ENCODE measurements at places on chromosomes 6 and 20. TPM values are rescaled to one million over a fixed set of nuclear protein-coding genes. Genes with fewer than 3 reads are reported as not detected.

The CDH26 gene
- 2.8 TPM for total RNA-seq

DNA sequence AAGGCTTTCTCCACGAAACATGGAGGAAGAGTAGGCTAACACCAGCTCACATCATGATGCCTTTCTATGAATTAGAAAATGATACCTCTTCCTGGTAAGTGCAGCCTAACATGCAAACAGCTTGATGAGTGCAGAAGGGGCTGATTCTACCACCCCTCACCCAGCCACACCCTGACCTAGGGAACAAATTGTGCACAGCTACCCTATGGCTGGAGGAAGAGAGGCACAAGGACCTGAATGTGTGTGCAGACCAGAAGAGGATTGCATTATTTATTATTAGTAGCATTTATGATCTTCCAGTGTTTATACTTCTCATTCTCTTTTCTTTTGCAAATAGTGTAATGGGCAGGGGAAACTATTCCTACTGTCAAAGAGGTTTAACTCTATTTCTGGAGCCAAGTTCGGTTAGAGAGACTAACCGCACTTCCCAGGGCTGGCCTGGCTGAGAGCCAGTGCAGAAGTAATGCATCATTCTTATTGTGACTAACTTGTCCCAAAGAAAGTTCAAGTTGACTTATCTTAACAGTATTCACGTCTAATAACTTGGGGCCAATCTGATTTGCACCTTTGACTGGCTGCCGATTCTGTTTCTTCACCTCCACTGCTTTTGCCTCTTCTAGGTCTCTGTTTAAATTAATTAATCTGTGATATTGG lies 237.5 kb downstream of the CD83 start:
- no peak for DNase-seq

- no peak for DNase-seq
Measured at GRCh38 chr6:139430899-139431601, 56.6 kb upstream of the CITED2 start.

- DNase-seq, result no peak
Measured at GRCh38 chr20:43893930-43894329, 20.7 kb upstream of the TOX2 start.

The ARMH2 gene
- not detected for total RNA-seq

The DUSP22 gene
- 31.0 TPM for total RNA-seq

The LY6G6D gene
- not detected for total RNA-seq

The MYCT1 gene
- total RNA-seq, result 1.6 TPM

DNA sequence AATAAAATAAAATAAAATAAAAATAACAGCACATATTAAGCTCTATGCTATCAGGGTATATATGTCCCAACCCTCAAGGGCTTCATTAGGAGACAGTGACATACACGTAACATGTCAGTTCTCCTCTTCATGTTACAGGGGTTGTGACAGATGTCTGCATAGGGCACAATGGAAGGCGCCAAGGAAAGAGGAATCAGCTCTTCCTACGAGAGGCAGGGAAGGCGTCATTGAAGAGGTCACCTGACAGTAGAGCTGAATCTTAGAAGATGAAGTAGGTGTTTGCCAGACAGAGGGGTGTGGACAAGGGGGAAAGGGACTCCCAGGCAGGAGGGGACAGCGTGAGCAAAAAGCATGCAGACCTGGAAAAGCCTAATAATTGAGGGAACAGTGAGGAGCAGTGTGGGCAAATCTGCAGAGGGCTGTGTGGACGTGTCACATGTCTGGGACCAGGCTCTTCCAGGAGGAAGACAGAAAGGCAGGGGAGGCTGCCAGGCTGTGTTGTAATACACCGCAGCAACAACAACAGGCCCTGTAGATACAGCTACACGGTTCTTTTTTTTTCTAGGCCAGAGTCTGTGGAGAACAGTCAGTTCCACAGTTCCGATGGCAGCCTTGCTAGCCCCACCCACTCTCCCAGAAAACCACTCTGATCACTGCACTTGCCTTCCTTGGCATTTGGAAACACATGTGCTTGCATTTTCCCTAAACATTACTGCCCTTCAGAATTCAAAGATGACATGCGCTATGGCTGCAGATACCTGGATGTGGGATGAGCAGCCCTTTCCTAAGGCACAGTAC lies 2.5 kb upstream of the FKBP5 start:
- DNase-seq, result no peak

DNA sequence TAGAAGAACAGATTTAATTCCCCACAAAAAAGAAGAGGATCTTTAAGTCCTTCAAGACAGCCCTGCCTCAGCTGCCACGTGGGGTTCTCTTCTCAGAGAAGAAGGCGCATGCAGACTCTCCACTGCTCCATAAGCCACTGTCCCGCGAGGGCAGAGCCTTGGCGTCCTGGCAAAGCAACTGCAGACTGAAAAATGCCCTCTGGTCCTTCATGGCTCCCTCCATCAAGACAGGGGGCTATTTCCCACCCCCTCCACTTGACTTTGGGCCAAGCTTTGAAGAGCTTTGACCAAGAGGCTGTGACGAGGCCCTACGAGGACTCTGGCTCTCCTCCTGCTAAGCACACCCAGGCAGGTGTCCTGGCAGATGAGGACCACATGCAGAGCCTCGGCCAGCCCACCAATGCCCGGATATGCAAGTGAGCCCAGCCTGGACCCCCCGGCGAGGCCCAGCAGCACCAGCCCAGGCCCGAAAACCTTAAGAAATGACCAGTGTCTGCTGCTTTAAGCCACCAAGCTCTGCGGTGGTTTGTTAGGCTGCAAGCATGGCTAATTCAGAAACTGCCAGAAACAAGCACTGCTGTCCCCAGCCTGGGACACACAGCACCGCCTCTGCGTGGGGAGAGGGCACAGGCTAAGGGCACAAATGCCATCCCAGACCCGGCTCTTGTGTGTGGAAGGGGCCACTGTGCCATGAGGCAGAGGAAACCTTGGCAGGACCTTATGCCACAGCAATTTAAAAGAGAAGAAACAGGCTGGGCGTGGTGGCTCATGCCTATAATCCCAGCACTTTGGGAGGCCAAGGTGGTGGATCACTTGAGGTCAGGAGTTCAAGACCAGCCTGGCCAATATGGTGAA lies 16.1 kb downstream of the GMEB2 start:
- DNase-seq, result no peak

DNA sequence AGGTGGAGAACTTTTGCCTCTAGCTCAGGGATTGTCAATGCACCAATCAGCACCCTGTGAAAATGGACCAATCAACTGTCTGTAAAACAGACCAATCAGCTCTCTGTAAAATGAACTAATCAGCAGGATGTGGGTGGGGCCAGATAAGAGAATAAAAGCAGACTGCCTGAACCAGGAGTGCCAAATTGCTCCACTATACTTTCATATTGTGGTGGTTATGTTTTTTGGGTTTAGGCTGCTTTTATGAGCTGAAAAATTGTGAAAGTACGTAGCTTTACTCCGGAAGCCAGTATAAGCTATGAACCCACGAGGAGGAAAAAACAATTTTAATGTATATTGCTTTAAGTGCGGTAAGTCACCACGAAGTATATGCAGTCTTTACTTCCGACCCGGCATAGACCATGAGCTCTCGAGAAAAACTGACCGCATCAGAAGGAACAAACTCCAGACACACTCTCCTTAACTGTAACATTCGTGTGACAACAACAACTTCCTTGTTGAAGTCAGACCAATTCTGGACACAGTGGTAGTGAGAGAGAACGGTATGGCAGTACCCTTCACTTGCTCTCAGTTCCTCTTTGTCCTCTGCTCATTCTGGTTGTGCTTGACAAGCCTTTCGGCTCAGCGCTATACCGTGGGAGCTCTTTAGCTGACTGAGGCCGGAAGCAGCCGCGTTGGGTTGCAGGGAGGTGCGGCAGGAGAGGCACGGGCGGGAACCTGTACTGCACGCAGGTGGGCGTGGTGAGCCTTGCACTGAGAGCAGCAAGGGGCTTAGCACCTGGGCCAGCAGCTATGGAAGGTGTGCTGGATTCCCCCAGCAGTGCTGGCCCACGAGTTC lies 81.9 kb upstream of the E2F3 start:
- DNase-seq, result no peak

The NFATC2 gene
- 0.39 TPM for total RNA-seq

The PSMF1 gene
- 84.2 TPM for total RNA-seq

- peak; percentile 94 for DNase-seq
Measured at GRCh38 chr6:79234150-79235022, at the start of gene HMGN3. TSS of gene HMGN3 (minus strand) at chr6:79234682.

The CASP8AP2 gene
- total RNA-seq, result 22.8 TPM

- DNase-seq, result no peak
Measured at GRCh38 chr6:11681770-11682169, 96.8 kb downstream of the ADTRP start.

GRCh38 chr6:82750556-82750955 lies 315.1 kb downstream of the UBE3D start:
- DNase-seq, result no peak

GRCh38 chr6:105745464-105746129 lies 340.5 kb upstream of the PRDM1 start:
- no peak for DNase-seq

The E2F3 gene
- total RNA-seq, result 37.2 TPM
